ENCODE measurements at places on chromosomes 4 and X.

DNA sequence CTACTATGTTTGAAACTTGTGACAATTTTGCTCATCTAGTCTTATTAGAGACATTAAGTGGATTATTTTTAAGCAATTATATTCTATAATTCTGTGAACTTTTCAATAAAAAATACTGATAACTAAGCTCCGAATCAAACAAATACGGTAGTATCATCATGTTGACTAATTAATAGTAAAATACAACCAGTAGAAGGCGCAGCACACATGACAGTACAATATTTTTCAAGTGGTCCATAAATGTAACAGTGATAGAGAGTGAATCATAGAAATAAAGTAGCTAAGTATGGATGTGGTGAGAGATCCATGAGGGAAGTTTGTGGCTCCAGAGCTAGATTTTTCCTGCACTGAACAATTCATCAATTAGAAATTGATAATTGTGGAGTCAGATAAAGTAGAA is 666.2 kb downstream of the KCTD8 start:
- no peak for DNase-seq

DNA sequence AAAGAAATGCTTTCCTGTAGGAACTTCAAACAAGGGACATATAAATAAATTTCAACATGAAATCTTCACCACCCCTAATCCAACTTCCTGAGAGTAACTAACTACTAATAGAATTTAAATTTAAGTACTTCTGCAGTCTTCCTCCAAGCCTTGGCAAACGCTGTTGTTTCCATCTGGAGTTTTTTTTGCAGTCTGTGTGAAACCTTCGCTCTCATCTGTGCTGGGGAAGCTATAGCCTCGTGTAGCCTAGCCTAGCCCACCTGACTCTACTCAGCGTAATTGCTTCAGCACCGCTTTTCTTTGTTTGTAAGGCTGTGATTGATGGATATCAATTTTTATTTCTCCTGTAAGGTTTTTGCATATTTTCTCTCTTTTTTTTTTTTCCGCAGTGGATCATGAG is 30.9 kb downstream of the STOX2 start:
- no peak for DNase-seq

- DNase-seq: no peak
These were observed 75.1 kb downstream of the PDGFC start for GRCh38 chr4:156896527-156896926.

DNA sequence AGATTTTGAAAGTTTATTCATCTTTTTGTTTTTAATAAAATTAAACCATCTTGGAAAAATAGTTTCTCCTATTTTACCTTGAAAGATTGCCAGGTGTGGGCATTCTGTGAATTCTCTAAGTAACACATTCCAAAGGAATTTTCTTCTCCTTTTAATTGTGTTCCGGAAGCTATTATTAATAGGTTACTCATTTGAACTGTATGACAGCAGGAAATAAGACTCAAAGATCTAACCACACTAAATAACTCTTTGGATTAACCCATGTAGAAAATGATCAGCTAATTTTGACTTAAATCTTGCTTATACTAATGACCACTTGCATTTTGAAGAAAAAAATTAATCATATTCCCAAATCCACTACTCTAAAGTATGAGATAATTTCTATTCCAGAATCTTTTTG is 17.6 kb upstream of the CCNI start:
- no peak for DNase-seq

DNA sequence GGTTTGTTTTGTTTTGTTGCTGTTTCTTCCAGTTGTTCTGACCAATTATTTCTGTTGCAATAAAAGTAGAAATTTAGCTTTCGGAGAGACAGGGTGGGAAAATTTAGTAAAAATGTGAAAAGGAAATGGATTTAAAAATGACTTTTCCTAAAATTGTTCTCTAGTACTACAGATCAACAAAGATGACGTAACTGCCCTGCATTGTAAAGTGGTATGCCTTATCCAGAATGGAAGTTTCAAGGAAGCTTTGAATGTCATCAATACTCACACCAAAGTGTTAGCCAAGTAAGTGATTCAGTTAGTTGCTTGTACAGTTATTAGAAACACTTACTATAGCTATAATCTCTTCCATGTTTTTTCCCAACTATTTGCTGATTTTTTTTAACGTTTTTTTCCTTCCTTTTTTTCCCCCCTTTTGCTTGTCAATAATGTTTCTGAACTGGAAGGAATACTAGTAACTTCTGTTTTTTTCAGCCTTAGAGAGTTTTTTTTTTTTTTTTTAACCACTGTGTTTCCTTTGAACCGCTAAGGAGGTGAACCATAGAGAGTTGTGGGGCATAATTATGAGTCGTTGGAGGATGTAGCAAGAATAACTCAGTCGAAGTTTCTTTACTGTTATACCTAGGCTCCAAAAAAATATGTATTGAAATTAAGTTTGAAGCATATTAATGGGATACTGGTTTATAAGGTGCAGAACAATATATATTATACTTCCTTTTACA is 2.2 kb downstream of the SRP72 start:
- DNase-seq: no peak

GRCh38 chr4:155748039-155748438 is 10.8 kb upstream of the GUCY1B1 start:
- DNase-seq: no peak

DNA sequence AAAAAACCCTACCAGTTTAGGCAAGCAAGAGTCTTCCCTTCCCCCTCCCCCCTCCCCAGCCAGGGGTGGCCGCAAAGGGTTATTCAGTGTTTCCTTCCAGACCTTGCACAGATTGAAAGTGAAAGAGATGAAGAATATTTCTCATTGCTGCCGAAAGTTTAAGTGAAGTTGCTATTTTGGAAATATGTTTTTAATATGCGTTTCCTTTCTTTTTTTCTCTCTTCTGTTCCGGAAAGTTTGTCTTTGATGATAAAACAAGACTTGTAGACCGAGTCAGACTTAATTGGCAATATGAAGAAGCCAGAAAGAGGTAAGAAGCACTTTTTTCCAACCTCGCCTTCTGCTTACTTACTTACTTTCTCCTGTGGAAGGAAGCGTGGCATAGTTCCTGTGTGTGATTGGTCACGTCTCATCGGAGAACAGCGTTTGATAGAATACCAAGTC is 58.5 kb upstream of the CLCN4 start:
- no peak for DNase-seq

GRCh38 chrX:1614927-1615326 is at the start of gene ASMT:
ASMT (plus strand) TSS chrX:1615059; CDS start chrX:1615200, 141 bp downstream.
- no peak for DNase-seq

- no peak for DNase-seq
These were observed 23.9 kb upstream of the NWD2 start for GRCh38 chr4:37220685-37221084.

GRCh38 chr4:188287169-188287894 is 148.1 kb downstream of the TRIML1 start:
- DNase-seq: no peak

DNA sequence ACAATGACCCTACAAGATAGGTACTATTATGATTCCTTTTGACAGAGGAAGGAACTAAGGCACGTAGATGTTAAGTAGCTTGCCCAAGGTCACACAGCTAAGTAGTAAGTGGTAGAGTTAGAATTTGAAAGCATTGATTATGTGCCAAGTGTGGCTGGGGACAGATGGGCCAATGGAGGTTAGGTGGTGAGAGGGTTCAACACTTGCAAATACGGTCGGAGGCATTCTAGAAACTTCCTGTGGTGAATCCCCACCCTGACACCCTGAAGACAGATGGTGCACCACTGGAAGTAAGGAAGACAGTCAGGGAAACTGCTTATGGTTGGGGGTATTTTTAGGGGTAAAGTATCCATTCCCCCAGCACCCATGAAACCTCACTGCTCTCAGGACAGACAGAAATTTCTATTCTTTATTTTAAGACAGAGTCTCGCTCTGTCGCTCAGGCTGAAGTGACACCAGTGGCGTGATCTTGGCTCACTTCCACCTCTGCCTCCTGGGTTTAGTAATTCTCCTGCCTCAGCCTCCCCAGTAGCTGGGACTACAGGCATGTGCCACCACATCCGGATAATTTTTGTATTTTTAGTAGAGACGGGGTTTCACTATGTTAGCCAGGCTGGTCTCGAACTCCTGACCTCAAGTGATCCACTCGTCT is 142.5 kb downstream of the RASL11B start:
- no peak for DNase-seq

DNA sequence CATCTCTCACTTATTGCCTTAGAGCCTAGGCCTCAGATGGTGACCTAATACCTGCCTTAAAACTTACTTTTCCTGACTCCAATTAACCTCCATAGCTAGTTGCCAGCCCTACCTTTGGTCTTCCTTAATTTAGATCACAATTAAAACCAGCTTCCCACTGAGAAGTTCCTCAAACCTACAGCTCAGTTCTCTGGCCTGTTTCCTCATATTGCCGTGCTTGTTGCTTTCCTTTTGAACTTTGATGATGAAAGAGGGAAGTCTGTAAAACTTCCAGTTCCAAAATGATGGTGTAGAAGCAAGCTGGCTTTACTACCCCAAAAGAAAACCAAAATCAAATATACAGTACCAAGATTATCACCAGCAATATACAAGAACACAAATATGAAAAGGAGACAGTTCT is 28.9 kb upstream of the CAMK2D start:
- no peak for DNase-seq

- DNase-seq: no peak
These were observed 6.8 kb upstream of the MND1 start for GRCh38 chr4:153337686-153338085.

- DNase-seq: peak; percentile 3
These were observed at the start of gene GUCY1A1 for GRCh38 chr4:155666344-155667221. GUCY1A1 (plus strand) TSS chr4:155666848; CDS start chr4:155696868, 30,020 bp downstream.

DNA sequence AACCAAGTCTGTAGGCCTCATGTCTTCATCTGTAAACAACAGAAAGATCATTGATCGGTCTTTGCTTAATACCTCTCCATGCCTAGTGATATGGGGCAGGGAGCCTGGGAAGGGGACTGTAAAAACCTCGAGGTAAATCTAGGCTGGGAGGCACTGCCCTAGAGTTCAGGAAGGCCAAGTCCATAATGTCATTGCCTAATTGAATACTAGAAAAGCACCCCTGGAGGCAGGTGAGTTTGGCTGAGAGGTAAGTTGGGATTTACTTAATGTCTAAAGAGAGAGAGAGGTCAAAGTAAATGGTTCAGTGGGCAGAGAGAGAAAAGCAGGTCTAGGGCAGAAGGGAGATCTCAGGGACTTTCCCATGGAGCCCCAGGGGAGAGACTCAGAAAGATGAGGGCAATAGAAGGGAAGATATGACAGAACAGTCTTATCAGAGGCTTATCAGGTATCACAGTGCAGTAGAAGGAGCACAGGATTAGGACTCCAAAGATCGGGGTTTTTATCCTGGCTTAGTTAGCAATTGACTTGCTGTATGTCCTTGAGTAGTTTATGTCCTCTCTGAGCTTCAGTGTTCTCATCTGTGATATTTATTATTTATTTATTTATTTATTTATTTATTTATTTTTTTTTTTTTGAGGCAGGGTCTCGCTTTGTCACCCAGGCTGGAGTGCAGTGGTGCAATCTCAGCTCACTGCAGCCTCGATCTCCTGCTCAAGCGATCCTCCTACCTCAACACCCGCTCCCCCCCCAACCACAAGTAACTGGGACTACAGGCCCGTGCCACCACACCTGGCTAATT is 85.2 kb downstream of the SLC16A2 start:
- DNase-seq: no peak

DNA sequence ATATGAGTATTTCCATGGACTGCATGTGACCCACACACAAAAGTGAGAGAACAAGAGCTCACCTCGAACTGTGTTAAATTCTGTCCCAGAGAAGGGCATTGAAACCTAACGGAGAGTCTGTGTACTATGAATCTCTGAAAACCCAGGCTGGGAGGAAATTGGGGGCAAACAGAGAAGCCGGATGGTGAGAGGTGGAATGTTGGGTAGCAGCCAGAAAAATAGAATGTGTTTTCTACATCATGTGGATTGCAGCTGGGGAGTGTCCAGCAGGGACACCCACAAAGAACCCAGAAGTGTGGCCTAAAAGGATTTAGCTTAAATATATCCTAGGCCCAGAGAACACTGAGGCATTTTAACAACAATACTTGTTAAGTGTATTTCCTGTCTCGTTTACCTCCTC is 38.6 kb downstream of the MND1 start:
- DNase-seq: no peak

GRCh38 chr4:123093236-123093635 is 170.8 kb upstream of the NUDT6 start:
- no peak for DNase-seq

GRCh38 chr4:126364311-126364911 is 1049.7 kb downstream of the FAT4 start:
- no peak for DNase-seq

- no peak for DNase-seq
These were observed 37.7 kb upstream of the C4orf17 start for GRCh38 chr4:99473131-99473530.

GRCh38 chr4:181650033-181650825 is 593.0 kb upstream of the TENM3 start:
- no peak for DNase-seq

DNA sequence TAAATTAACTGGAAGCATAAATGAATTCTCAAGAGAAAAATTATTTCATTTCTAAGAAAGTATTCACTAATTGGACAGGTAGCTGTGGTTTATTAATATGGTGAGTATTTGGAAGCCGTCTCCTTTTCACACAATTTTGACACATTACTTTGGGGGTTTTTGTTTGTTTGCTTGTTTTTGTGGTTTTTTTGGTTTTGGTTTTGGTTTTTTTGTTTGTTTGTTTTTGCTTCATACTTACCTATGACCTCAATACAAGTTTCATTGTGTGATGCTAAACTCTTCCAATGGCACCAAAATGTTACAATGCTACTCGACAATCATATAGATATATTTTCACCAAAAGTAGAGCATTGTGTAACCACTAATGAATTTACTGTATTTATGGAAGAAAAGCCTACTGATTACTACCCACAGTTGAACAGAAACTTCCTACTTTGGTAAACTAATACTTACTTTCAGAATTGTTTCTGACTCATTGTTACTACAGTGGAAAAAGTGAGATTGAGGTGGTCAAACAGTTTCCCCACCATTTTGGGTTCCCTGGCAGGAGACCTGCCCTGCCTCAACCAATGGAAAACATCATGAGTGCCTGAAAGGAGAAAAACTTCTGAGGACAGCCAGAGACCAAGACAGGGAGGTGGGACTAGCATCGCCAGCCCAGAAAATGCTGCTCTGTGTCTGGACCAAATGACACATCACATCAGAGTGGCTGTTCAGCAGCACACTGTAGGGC is 443.1 kb downstream of the HNRNPD start:
- no peak for DNase-seq

DNA sequence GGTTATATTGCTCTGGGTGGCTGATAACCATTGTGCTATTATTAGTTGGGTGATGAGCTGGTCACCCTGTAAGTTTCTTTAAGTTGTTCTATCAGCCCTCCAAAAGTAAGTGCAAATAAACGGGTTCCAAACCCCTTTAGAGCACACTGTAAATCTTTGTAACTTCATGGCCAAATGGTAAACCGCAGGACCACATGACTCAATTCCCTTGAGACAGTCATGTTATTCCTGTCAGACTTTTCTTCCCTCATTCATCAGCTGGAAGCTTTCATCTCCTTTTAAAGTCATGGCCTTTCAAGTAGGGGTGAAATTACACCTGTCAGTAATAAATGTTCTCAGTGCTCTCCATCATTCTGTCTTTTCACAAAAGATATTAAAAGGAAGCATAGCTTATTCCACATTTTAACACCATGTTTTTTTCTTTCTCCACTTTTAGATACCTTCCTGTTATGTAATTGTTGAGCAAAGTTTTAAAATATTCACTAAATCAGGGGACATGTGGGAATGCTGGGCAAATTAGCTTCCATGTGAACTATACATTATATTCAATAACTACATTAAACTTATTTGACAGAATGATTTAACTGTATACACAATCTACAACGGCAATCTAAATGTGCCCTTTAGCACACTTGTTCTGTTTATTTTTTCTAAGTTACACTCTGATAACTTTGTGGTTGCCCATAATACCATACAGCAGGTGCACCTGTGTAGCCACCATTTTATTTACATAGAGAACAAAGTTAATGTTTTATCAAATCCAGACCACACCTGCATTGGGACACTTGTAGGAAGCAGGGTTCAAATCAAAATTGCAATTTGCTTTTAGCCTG is 275.5 kb downstream of the CFAP299 start:
- DNase-seq: no peak
